ENCODE measurements at places on chromosomes 7 and 10.

- no peak for DNase-seq
Measured at GRCh38 chr10:101070098-101070497, 8.3 kb downstream of the KAZALD1 start.

- no peak for DNase-seq
Measured at GRCh38 chr7:27617651-27618381, 44.9 kb downstream of the HIBADH start.

GRCh38 chr7:44431091-44431608, 59.3 kb downstream of the NUDCD3 start:
- DNase-seq = no peak

- no peak for DNase-seq
Measured at GRCh38 chr10:103822107-103822716, 33.2 kb downstream of the SH3PXD2A start.

DNA sequence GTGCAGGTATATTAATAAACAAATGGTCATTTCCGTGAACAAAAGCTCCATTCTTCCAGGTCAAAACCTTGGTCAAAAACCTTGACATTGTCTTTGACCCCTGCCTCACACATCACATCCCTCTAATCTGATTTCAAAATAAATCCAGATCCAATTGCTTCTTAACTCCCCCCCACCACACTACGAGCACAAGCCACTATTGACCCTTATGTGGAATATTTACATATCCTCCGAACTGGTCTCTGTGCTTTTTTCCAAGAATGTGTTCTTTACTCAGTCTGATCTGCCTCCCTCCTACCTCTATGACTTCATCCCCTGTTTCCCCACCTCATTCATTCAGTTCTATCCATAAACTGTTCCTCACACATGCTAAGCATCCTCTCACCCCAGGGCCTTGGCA, 313.6 kb upstream of the NPVF start:
- no peak for DNase-seq

DNA sequence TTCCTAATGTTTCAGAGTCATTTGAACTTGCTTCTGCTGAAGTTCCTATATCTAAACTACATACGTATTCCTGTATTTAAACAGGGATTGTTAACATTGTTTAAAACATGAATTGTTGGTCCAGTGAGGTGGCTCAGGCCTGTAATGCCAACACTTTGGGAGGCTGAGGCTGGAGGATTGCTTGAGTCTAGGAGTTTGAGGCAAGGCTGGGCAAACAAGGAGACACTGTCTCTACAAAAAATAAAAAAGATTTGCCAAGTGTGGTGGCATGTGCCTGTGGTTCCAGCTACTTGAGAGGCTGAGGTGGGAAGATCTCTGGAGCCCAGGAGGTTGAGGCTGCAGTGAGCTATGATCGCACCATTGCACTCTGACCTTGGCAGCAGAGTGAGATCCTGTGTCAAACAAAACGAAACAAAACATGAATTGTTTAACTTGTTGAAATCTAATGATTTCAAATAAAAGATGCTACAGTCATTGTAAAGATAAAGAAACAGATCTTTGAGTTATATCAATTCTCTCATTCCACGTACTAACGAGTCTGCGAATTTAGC, 809.4 kb downstream of the TYW1 start:
- no peak for DNase-seq

GRCh38 chr7:1672851-1673486, 2.9 kb downstream of the ELFN1 start:
- DNase-seq = no peak

- peak; percentile 68 for DNase-seq
Measured at GRCh38 chr7:95246831-95247370, 77.4 kb downstream of the PON1 start.

GRCh38 chr7:105337529-105337928, 51.2 kb downstream of the SRPK2 start:
- no peak for DNase-seq

GRCh38 chr10:24206334-24206733, 2.6 kb upstream of the KIAA1217 start:
- no peak for DNase-seq

GRCh38 chr7:77778535-77778934, 19.7 kb downstream of the TMEM60 start:
- no peak for DNase-seq

DNA sequence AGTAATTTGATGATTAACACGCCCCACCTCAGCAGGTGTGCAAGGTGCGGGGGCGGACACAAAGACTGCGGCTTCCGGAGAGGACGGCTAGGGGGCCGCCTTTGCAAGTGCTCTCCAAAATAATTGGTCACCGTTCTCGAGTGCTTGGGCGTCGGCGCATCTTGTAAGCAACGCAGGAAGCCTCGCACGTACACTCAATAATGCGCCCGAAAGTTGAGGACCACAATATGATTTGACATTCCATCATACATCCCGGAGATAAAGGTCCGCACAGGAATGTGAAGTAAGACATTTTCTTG, 114.7 kb downstream of the EBF3 start:
- no peak for DNase-seq

- no peak for DNase-seq
Measured at GRCh38 chr10:114987995-114988394, 50.0 kb downstream of the TRUB1 start.

DNA sequence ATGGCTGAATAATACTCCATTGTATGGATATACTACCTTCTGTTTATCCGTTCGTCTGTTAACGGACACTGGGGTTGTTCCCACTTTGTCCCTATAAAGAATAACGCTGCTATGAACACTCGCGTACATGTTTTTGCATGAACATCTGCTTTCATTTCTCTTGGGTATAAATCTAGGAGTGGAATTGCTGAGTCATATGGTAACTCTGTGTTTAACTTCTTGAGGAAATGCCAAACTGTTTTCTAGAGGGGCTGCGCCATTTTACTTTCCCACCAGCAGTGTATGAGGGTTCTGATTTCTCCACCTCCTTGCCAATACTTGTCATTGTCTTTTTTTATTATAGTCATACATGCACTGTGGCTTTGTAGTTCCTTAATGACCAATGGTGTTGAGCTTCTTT, 20.6 kb upstream of the RASSF4 start:
- DNase-seq = no peak

DNA sequence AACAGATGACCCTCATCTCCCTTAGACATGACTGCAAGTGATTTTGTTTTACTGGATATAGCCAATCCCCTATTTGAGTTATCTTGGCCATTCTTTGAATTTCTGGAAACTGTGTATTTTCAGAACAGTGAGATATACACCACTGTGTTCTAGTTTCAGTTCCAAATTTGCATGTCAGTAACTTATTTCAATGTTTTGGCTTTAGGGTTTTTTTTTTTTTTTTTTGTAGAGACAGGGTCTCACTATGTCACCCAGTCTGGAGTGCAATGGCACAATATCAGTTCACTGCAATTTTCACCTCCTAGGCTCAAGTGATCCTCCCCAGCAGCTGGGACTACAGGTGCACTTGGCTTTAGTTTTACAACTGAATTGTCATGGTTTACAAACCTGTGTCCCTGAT, 67.2 kb downstream of the ATAD1 start:
- no peak for DNase-seq

GRCh38 chr7:133344275-133344674, 91.4 kb downstream of the EXOC4 start:
- DNase-seq = no peak

GRCh38 chr10:20257422-20257821, 441.2 kb downstream of the PLXDC2 start:
- DNase-seq = no peak

GRCh38 chr7:30445770-30446169, 32.8 kb downstream of the NOD1 start:
- DNase-seq = no peak

GRCh38 chr10:57119684-57120083, 758.6 kb upstream of the ZWINT start:
- DNase-seq = no peak

DNA sequence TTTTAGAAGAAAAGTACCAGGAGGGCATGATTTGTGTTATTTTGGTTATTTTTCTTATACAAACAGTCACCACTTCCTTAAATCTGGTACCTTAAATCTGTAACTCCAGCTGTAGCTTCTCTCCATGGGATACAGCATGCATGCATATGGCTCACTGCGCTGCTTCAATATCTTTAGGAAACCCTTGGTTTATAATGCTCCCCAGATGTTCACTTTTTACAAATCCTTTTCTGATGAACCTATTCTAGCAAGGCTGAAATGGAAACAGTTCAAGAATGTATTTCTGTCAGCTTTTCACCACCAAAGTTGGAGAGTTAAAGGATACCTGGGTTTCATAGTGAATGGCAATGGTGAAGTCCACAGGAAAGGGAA, 50.9 kb downstream of the LAMB4 start:
- no peak for DNase-seq

All from left renal cortex interstitium (tissue), 4 donors.